Left cardiac atrium (tissue), 4 donors: ENCODE measurements at places on chromosomes 5 and 9. TPM values are rescaled to one million over a fixed set of nuclear protein-coding genes. Genes with fewer than 3 reads are reported as not detected.

- no peak for DNase-seq
Measured at GRCh38 chr9:121172726-121173487, 28.8 kb downstream of the RAB14 start.

- DNase-seq = no peak
Measured at GRCh38 chr9:32906213-32906612, 95.2 kb downstream of the APTX start.

TUSC1 gene
- total RNA-seq = 12.7 TPM

DNA sequence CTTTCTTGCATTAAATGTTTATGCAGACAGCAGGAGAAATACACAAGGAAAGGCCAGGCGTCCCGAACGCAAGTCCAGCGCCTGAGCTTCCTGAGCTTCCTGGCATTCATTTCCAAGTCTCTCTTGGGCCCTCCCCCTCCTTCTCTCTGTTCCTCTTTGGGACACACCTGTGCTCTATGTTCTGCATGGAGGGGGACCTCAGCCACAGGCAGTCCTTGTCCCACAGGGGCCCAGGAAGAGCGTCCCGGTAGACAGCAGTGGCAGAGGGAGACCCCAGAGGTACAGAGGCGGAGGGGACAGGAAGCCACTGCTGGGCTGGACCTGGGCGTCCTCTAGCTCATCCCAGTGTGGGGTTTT, 221.3 kb downstream of the C9orf50 start:
- peak; percentile 12 for DNase-seq

- peak; percentile 28 for DNase-seq
Measured at GRCh38 chr5:36389245-36389644, 87.5 kb upstream of the RANBP3L start.

GRCh38 chr5:97494465-97494864, 311.4 kb upstream of the RIOK2 start:
- no peak for DNase-seq

DNA sequence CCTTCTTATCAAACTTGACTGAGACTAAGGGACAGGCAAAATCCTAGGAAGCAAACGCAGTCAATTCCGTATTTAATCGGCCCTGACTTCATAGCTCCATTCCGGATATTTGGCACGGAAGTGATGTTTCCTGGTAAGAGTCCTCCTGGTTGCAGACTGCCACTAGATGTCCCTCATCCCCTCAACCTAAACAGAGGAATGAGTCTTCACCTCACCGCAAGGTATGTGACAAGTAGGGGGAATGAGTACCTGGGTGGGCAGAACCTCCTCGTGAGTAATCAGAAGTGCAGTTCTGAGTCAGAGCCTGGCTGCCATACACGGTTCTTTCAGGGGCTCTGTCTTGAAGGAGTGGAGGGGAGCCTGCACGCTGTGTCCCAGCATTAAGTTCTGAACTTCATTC, 173.6 kb downstream of the MUSK start:
- DNase-seq = no peak

- DNase-seq = no peak
Measured at GRCh38 chr5:78004559-78004958, 228.4 kb upstream of the TBCA start.

- DNase-seq = no peak
Measured at GRCh38 chr9:82799286-82799685, 263.7 kb downstream of the RASEF start.

GRCh38 chr5:141742866-141743851, 61.1 kb upstream of the ARAP3 start:
- no peak for DNase-seq

GRCh38 chr5:148825716-148826052, 727 bp upstream of the ADRB2 start:
- DNase-seq = no peak

- DNase-seq = no peak
Measured at GRCh38 chr9:80615964-80616363, 1044.2 kb downstream of the TLE4 start.

DNA sequence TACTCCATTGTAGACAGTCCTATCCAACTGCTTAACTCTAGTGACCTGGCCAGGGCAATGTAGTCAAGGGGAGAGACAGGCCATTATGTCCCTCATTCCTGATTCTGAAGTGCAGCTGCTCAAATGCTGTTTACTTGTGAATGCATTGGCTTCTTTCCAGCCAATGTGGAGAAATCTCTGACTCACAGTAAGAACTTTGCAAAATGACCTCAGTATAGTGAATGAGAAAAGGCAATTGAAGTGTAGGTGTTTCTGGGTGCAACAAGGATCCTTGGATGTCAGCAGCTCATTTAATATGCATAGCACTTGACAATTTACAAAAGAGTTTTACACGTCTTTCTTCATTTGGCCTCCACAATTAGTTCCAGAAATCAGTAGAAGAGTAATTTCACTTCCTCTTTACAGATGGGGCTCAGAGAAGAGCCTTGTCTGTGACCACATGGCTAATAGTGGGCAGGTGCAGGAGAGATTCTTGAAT, 367.2 kb downstream of the OSTF1 start:
- no peak for DNase-seq

- peak; percentile 80 for DNase-seq
Measured at GRCh38 chr9:129141066-129142041, 30.1 kb downstream of the PTPA start.

GRCh38 chr9:130482463-130482862, 37.7 kb downstream of the ASS1 start:
- DNase-seq = no peak

GRCh38 chr9:137427454-137428310, 4.5 kb downstream of the NOXA1 start:
- DNase-seq = peak; percentile 3

GPR151 gene
- total RNA-seq = not detected

GRCh38 chr5:163809473-163809872, 304.1 kb downstream of the MAT2B start:
- DNase-seq = no peak

DNA sequence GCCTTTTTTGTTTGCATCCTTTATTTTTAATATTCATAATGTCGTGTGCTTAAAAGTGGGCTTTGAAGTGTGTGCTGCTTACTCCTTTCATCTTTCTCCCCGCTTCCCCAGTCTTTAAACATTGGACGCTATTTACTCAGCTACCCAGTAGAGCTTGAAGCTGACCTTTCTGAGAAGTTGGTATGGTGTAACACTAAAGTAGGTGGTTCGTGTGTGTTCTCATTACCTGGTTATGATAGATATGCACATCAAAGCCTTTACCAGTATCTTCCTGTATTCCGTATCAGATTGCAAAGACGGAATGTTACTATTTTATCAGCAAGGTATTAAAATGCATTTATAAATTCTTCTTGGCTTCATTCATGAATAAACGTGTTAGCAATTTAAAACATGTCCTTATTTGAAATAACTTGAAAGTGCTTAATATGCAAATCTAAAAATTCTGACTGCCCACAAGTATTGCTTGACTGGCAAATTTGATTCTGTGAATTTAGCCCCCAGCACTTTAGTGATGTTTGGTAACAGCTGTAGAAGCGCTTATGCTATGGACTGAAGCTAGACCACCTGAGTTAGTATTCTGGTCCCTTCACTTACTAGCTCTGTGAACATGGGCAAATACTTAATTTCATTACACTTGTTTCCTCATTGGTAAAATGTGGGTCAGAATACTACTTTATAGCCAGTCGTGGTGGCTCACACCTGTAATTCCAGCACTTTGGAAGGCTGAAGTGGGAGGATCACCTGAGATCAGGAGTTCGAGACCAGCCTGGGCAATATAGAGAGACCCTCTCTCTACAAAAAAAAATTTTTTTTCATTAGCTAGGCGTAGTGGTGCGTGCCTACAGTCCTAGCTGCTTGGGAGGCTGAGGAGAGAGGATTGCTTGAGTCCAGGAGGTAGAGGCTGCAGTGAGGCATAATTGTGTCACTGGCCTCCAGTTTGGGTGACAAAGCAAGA, 1.7 kb downstream of the RRAGA start:
- no peak for DNase-seq

DNA sequence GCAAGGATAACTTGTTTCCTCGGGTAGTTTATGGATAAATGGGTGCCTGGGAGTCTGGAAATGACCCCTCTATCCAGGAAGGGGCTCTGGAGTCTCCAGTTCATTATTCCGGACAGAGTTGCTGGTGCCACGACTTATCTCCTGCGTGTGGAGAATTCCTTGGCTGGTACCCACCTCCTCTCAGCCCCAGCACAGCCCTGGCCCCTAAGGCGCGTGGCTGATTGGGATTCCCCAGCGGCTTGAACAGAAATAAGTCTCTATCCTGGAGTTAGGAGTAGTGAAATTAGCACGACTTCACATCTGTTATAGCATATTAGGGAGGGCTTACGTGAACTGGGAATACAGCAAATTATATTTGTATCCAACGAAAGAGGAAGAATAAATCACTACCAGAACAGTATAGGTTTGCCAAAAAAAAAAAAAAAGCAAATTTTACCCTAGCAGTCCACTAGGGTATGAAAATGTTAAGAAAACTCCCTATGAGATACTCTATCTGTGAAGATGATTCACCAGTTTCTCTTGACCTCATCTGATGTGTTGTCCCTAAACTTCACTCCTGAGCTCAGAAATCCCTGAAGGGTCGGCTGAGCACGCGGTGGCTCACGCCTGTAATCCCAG, 172.5 kb upstream of the OTULINL start:
- DNase-seq = no peak

- peak; percentile 28 for DNase-seq
Measured at GRCh38 chr5:148830211-148830610, 3.8 kb downstream of the ADRB2 start.

- DNase-seq = no peak
Measured at GRCh38 chr9:6845880-6846279, 88.1 kb downstream of the KDM4C start.
